Inflammatory macrophage treated with lipopolysaccharide for 1 hour (primary cell): ENCODE measurements at places on chromosomes 1 and 21.
A peak's percentile ranks its signal among the peaks of the same experiment; 100 is the strongest.

DNA sequence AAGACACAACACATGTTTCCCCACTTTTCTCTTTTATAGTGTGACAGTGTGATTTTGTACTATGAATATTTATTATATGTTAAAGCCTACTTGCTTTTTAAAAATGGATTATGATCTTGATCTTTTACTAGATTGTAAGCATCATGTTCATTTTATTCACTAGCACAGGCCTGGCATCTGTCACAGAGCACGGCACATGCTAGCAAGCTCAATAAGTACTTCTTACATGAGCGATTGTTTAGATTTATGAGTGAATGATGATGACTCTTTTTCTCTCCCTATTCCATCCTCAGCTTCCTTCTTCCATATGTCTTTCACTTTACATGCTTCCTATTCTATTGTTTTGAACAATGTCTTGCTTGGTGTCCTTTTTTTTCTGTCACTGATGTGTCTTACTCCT lies 1454.1 kb downstream of the MRPL39 start:
- no peak for DNase-seq

GRCh38 chr1:201937624-201938213 lies 8.6 kb downstream of the LMOD1 start:
- no peak for DNase-seq

GRCh38 chr21:27536319-27536718 lies 569.4 kb upstream of the ADAMTS5 start:
- no peak for DNase-seq

- DNase-seq: no peak
These were observed 219.6 kb downstream of the LTN1 start for GRCh38 chr21:28773036-28773435.

GRCh38 chr1:109335091-109335490 lies 28.3 kb upstream of the MYBPHL start:
- DNase-seq: no peak

- no peak for DNase-seq
These were observed 157.2 kb upstream of the KAZN start for GRCh38 chr1:14441302-14441741.

DNA sequence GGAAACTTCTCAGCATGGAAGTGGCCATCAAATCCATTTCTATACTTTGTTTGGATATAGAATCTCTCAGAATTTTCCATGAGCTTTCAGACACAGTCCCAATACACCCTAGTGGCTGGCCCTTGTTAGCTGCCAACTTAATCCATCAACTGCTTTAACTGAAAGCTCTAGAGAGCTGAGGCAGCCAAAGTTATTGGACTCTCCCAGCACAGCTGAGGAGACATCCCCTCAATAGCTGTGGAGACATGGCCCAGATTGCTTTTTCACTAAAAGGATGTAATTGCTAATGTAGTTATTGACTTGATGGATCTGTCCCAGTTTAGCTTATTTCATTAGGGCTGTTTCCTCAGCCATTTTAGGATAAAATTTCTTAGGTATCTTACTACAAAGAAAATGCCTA lies 94.8 kb upstream of the PRMT6 start:
- no peak for DNase-seq

GRCh38 chr21:43286196-43286595 lies 117.4 kb downstream of the CRYAA start:
- DNase-seq: no peak

GRCh38 chr1:161159913-161160243 lies 578 bp downstream of the USP21 start:
- no peak for DNase-seq

GRCh38 chr1:220810963-220811362 lies 24.2 kb downstream of the MTARC1 start:
- no peak for DNase-seq

GRCh38 chr1:52234708-52235107 lies 92.8 kb downstream of the ZFYVE9 start:
- no peak for DNase-seq

DNA sequence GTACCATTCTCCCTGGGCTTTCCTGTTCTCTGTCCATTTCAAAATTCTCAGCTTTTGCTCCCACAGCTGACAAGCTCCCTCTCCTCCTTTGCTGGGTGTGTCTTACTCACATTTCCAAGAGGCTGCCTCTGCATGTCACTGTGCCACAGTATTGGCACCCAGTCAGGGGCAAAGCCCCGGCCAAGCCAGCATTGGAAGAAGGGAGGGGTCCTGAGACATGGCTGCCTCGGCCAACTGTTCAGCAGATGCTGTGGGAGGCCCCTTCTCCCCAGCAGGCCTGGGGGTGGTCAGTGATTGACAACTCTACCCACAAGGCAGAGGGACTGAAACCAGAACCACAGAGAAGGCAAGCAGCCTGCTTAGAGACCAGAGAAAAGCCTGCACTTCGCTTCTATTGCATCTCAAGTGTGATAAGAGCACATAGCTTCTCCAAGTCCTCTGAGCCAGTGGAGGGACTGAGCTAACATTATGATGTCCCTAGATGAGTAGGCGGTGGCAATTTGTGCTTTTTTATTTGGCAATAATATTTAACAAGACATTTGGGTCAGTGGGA lies 294.1 kb downstream of the SIPA1L2 start:
- DNase-seq: no peak

GRCh38 chr1:76218888-76219287 lies 144.3 kb downstream of the ST6GALNAC3 start:
- DNase-seq: no peak

- no peak for DNase-seq
These were observed 22.2 kb downstream of the EPHX4 start for GRCh38 chr1:92051948-92052347.

- DNase-seq: no peak
These were observed at the start of gene PADI1 for GRCh38 chr1:17204546-17205440. Gene PADI1 (plus strand): TSS chr1:17205128. CDS start chr1:17205218, 90 bp downstream.

DNA sequence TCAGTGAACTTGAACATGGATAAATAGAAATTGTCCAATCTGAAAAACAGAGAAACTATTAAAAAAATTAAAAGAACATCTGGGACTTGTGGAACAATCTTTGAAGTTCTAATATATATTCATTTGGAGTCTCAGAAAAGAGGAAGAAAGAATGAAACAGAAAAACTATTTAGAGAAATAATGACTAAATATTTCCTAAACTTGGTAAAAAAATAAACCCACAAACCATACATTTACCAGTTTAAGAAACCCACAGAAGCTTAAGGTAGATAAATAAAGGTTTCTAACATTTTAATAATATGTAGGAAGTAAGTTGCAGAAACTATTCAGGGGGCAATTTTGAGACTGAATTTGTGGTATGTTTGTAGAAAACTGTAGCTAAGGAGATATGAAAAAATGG lies 437.8 kb downstream of the PTBP2 start:
- DNase-seq: no peak

GRCh38 chr1:29269382-29269781 lies 33.1 kb downstream of the PTPRU start:
- DNase-seq: no peak

- peak; percentile 96 for DNase-seq
These were observed 17.1 kb upstream of the SPSB1 start for GRCh38 chr1:9275567-9276034.

DNA sequence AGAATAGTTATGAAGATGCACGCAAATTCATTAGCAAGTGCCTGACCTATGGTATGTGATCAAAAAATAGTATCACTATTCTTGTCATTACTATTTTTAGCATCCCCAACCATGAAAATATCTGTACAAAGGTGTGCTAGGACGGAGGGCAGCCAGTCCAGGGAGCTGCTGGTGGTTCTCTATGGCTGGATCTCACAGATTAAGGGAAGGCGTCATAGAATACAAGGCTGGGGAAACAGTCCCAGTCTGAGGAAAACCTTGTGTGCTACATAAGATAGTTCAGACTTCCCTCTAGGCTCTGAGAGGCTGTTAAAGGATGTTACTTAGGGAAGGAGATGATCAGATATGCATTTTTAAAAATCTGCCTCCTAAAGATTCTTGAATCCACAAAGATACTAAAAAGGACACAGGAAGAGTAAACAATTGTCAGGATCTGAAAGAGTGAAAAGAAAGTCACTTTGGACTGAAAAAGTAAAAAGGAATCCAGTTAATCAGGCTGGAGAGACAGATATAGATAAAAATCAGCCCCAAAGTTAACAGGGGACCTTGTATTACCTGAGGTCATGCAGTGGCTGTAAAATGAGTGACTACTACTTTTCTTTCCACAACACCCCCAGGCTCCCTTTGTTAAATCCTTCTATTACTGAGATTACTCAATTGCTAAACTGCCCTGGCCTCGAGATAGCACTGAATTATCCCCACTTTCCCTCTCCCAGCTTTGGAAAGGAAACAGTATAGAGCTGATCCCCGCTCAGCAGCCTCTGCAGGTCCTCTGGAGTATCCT lies 108.6 kb downstream of the MAB21L3 start:
- no peak for DNase-seq

GRCh38 chr1:9653491-9654050 lies 2.0 kb downstream of the PIK3CD start:
- DNase-seq: peak; percentile 39

DNA sequence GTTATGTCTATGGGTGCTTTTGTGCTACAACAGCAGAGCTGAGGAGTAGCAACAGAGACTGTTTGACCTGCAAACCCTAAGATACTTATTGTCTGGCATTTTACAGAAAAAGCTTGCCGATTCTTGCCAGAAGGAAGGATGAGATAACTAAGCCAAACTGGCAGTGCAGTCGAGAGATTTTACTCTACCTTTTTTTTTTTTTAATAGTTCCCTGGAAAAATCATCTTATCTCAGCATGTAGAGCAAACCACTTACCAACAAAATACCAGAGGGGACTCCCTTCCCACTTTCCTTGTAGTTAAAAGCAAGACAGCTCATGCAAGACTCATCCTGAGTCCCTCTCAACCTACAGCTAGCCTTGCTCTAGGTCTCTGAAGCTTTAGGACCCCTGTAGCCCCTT lies 132.9 kb downstream of the SYT2 start:
- DNase-seq: no peak

DNA sequence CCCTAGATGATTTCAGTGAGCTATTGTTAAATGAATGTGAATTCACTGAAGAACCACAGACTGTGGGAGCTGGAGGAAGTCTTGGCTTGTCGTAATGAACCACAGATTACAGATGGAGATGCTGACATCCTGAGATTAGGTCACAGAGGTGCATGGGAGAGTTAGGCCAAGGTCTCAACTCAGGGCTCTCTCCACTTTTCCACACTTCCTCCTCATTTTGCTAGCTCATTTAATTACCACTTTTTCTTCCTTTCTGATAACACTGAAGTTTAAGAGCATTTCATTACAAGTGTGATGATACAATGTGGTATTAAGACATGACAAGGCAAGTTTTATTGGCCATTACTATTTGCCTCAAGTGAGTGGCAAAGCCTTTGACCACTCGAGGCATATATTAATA lies 30.8 kb downstream of the ST6GALNAC3 start:
- no peak for DNase-seq

GRCh38 chr1:3865606-3866160 lies 8.4 kb downstream of the DFFB start:
- DNase-seq: no peak
